ENCODE measurements at places on chromosomes 6 and 20. TPM values are rescaled to one million over a fixed set of nuclear protein-coding genes. Genes with fewer than 3 reads are reported as not detected.

CDKAL1 gene
- 8.5 TPM for total RNA-seq

SLC17A2 gene
- total RNA-seq = not detected

HLA-G gene
- 0.85 TPM for total RNA-seq

ME1 gene
- 22.9 TPM for total RNA-seq

KCNK15 gene
- 60.0 TPM for total RNA-seq

EPHA7 gene
- 1.8 TPM for total RNA-seq

DNA sequence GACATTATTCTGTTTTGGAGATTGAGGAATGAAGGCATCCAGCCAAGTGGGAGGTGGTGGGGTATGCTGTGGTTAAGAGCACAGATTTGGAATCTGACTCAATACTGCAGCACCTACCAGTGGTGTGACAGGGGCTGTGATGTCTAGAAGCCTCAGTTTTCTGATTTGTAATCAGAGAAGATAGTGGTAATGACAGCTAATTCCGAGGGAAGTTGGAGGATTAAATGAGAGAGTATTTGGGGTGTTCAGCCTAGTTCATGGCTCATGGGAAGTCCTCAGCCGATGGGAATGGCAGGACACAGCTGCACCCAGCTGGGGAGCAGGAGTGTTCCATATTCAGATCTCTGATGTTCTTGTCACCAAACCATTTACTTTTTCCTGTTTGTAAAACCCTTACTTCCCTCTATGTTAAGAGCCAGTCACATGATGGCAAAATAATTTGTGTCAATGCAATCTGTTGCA, 9.3 kb downstream of the SLC9A8 start:
- peak; percentile 41 for DNase-seq

- DNase-seq = no peak
Measured at GRCh38 chr6:79335133-79335674, 100.7 kb upstream of the HMGN3 start.

DNA sequence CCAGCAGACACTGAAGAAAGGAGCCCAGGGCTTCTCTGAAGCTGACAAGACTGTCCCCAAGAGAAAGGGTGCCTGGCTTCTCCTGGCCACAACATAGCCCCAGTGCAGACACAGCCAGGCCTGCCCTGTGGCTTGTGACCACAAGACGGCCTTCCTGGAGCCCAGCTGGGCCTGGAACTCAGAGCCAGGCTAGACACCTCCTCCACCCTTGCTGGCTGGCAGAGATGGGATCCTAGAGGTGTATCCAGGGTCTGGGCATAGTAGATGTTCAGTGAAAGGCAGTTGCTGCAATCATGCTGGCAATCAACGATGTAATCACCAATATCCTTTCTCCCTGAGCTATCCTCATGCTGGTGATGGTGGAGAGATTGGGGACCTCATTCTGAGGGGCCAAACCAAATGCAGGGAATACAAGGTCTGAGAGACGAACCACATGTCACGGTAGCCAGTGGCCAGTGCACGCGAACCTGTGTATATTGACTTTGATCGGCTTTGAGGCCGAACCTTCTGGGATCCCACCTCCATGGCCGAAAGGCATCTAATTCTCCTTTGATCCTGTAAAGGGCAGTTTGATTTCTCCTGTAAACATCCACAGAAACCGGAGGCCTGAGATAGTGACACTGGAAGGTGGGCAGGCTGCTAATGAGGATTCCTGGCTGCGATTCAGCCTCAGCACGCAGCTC, 115.2 kb downstream of the PSMB1 start:
- no peak for DNase-seq

GRCh38 chr20:51536116-51537069, 6.1 kb downstream of the NFATC2 start:
- DNase-seq = no peak

GRCh38 chr20:9166153-9166780, 97.4 kb downstream of the PLCB4 start:
- no peak for DNase-seq

- DNase-seq = no peak
Measured at GRCh38 chr20:46557231-46557956, 6.9 kb upstream of the OCSTAMP start.

DNA sequence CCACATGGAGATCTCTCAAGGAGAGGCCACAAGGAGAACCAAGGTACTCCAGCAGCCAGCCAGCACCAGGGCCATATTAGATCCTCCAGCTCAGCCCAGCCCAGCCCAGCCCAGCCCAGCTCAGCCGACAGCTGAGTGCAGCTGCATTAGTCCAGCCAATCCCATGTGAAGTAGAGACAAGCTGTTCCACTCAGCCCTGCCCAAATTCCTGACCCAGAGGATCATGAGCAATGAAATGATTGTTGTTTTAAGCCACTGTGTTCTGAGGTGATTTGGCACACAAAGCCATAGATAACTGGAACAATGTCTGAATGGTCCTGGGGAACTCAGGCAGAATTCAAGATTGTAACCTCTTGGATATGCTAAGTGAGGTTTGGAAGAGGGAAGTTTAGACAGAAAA, 59.5 kb upstream of the BMP2 start:
- no peak for DNase-seq

GRCh38 chr6:14838133-14838583, 407.7 kb upstream of the JARID2 start:
- no peak for DNase-seq

DNA sequence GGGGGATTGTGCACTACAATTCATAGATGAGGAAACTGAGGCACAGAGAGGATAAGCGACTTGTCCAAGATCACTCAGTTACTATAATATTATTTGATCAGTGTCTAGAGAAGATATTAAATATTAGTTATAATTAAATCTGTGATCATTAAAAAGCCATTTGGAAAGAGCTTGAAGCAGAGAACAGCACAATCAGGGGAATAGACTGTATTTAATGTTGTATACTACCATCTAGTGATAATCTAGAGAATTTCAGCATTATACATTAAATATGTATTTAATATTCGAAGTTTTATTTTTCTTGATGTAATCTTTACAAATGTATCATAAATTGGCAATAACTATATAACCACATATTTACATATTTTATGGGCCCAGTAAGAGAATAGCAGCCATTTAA, 20.1 kb upstream of the MTCL3 start:
- DNase-seq = no peak

- no peak for DNase-seq
Measured at GRCh38 chr6:16747232-16748024, 13.8 kb downstream of the ATXN1 start.

DNA sequence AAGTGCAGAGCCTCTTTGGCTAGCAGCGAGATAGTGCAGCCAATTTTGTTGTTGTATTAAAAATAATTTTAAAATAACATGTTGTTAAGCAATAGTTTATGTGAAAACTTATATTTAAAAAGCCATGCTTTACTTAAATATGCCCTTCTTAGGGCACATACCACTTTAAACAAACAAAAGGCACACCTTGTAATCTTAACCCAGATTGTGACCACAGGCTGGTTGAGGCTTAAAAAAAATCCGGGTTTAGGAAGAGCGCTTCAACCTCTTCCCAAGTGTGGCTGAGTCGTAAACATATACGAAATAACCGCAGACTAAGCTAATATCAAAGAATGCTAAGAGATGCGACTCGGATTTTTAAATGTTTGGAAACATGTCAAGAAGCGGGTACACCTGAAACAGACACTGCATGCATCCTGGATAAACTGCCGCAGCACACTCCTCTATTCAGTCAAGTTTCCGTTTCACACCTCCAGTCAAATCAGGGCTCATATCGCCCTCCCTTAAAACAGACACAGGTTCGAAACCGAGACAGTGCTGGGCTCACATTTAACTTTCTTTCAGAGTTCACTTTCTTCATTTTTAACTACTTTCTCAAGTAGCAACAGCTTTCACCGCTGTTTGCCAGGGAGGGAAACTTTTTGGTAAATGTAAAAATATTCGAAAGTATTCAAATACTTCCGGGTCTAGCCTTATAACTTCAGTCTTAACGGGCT, 1.5 kb downstream of the DEK start:
- no peak for DNase-seq

DNA sequence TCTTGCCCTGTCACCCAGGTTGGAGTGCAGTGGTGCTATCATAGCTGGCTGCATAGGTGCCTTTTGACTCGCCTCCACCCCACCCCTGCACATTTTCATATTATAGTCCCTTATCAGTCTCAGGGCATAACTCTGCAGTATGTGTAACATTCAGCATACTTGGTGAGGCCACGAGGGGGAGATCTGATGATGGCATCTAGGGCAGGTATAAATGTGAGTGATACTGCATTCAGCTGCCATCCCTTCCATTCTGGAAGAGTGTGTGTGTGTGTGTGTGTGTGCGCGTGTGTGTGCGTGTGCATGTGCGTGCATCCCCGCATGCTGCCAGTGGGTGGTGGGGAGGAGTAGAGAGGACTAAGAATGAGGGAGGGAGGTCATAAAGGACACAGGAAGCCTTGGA, 81.4 kb downstream of the JARID2 start:
- no peak for DNase-seq

- no peak for DNase-seq
Measured at GRCh38 chr6:20055916-20056315, 156.4 kb downstream of the MBOAT1 start.

GRCh38 chr6:168061269-168062210, 17.5 kb downstream of the FRMD1 start:
- no peak for DNase-seq
